Stimulated activated CD8-positive, alpha-beta memory T cell treated with anti-CD3 and anti-CD28 coated beads, Interleukin-7, amount 100 ng/mL, for 24 hours (primary cell): ENCODE measurements at places on chromosomes 1 and 21.
A peak's percentile ranks its signal among the peaks of the same experiment; 100 is the strongest.

GRCh38 chr1:7932524-7933138 is 8.0 kb downstream of the TNFRSF9 start:
- DNase-seq, result no peak

DNA sequence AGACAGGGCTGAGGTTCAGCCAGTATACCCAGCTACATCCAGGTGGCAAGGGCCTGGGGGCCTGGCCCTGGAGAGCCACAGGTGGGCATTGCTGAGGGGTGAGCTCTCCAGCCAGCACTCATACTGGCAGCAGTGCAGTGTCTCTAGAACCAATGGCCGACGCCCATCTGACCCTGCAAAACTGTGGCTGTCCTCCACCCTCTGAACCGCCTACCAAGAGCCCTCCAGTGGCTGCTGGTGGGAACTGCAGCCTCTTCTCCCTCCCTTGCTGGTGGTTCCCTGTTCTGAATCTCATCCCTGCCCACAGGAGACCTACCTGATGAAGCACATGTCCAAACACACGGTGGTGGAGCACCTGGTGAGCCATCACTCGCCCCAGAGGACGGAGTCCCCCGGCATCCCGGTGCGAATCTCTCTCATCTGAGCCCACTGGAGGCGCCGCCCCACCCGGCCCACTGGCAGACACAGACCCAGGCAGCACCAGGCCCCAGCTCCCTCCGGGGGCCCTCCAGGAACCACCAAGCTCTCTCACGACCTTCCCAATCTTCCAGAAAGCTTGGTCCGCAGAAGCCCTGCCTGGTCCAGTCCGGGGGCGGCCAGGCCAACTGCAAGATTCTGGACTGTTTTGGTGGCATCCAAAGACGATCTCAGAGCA is 22.1 kb downstream of the A3GALT2 start:
- DNase-seq, result peak; percentile 33

DNA sequence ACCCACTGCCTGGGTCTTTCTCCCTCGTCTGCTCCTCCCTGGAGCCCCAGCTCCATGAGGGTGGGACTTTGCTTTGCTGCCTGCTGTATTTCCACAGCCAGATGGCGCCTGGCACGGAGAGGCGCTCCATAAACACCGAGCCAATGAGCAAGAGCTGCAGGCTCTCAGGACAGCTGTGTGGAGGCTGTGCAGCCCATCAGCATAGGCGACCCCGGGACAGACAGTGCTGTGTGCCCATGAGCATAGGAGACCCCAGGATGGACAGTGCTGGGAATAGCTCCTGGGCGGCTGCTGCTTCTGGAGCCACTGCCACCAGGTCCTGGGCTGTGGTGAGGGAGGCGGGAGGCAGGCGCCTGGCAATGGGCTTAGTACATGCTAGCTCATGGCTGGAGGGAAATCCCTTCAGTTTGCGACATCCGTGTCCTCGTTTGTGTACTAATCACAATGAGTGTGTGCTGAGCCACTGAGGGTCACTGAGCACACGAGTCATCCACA is 29.2 kb downstream of the CEP104 start:
- no peak for DNase-seq

DNA sequence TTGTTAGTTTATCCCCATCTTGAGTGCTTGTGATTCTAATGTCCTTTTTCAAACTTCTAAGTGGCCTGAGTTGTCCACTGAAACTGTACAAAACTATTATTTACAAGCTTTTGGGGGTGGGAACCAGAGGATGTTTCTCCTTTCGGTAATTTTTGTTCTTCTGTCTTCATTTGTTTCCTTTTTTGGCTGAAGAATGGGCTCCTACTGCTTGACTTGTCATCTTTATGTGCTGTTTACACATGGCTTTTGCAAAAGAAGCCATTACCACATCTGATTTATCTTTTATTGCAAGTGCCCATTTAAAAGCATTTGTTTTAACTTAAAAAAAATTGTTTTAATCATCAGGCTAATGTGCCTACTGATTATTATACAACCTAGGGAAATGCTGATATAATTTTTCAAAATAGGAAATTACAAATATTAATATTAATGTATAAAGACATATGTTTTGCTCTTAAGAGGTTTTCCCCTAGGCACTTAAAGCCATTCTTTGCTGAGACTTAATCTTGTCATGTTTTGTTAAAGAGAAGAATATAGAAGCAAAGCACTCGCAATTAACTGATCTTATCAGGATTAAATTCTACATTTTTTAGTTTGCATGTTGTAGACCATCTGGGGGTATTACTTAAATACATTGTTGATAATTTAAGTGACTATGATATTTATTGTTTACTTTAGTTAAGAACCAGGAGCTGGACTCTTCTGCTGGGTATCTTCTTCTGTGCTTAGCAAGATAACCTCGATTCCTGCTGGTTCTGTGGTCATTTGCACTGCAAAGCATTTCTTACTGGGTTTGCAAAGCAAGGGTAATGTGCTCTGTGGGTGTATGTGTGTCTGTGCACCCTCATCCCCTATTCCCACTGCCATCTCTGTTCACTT is 40.1 kb downstream of the TMEM200B start:
- no peak for DNase-seq

DNA sequence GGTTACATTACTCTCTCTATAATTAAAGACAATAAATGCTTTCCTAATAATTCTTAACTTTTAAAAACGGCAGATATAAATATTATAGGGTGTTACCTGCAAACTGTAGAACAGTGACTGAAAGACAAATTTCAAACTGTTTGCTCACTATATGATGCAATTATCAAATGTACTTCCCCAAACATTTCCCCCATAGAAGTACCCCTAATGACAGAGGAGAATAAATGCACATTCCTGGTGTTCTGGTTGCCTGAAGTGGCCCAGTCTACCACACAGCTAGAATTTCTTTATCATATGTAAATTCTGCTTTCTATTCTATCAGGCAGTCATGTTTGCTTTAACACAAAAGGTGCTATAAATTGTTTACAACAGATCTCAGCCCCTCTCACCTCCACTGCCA is 70.4 kb downstream of the VAV3 start:
- no peak for DNase-seq

DNA sequence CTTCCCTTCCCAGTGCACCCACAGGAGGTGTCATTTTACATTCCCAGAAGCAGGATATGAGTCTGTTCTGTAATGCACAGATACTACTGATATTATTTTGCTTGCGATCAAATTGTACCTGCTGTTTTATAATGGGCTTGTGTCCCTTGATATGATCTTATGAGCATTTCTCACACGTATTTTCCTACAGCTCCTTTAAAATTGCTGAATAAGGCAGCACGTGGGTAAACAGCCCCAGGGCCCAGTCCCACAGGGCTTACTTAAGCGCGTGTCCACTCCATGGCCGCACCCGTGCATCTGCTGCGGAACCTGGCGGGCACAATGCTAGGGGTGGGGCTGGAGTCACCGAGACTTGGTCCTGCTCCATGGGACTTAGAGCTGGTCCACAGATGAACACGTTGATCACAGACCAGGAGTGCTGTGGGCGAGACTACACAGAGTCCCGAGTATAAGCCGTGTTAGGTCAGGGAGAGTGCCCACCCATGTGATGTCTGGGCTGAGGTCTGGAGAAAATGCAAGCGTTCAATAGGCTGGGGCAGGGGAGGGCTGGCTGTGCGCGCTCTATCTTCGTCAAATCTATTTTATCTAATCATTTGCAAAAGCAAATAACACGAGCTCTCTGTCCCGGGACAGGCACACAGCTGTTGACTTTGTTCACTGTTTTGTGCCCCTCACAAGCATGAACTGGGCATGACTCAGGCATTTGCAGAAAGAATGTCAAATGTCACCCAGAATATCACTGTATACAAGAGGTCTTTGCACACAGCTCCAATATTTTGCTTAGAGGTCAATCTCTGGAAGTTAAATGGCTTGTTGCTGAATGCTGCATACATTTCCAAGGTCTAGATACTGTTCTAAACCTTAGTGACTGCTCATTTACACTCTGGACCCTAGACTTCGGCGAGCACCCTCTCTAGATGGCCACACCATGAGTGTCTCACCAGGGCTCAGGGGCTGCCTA is 119.3 kb downstream of the CRYAA start:
- no peak for DNase-seq

DNA sequence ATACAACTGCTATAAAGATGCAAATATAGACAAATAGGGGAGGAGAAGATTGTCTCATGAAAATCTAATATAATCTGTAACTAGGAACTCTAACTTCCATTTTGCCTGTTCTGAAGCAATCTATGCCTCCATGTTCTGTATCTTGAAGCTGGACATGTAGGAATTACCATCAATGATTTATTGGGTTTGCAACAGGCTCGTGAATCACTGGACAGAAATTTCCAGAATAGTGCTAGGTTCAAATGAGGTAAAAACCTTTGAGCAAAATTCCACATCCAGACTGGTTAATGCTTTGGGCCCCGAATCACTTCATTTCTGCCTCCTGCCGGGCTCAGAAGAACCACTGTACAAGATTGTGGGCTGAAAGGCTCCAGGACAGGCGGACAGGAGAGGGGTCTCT is 110.7 kb upstream of the CTTNBP2NL start:
- DNase-seq, result no peak

DNA sequence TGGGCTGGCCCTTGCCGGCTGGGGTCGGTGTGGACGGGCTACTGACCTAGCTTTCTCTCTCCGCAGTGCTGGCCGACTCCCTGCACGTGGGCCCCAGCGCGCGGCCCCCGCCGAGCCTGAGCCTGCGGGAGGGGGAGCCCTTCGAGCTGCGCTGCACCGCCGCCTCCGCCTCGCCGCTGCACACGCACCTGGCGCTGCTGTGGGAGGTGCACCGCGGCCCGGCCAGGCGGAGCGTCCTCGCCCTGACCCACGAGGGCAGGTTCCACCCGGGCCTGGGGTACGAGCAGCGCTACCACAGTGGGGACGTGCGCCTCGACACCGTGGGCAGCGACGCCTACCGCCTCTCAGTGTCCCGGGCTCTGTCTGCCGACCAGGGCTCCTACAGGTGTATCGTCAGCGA is 34.9 kb downstream of the PTGFRN start:
- no peak for DNase-seq

- no peak for DNase-seq
Observed at GRCh38 chr1:192669174-192669573, 33.2 kb downstream of the RGS13 start.

DNA sequence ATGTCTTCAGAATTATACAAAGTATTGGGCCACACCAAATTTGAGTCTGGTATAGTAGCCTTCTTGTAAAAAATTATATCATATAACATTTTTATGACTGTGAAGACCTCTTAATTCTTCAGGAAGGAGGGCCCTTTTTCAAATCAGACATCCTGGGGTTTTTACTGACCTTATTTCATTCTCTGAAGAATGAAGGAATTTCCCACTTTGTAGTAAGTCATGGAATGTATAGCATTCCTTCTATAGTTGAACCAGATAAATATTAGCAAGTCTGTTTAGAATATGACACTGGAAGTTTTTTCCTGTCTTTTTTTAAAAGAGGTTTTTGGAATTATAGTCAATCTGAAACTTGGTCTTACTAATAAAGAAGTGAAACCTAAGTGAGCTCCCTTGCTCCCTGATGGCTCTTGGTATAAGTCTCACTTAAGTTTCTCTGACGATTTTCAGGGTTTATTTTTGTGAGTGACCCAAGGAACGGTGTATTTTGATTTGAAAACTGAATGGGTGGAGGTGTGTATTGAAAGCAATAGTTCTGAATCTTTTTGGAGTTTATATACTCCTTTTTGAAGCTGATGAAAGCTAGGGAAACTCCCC is 23.7 kb downstream of the SNX27 start:
- no peak for DNase-seq

- no peak for DNase-seq
Observed at GRCh38 chr1:165060285-165060793, 296.2 kb downstream of the LMX1A start.

DNA sequence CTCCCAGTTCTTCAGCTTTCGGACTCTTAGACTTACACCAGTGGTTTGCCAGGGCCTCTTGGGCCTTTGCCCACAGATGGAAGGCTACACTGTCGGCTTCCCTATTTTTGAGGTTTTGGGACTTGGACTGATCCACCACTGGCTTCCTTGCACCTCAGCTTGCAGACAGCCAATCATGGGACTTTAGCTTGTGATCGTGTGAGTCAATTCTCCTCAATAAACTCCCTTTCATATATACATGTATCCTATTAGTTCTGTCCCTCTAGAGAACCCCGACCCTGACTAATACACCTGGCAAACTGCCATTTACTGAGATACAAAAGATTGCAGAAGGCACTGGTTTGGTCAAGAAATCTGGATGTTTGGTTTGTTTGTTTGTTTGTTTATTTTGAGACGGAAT is 6.4 kb upstream of the RAB4A start:
- DNase-seq, result no peak

DNA sequence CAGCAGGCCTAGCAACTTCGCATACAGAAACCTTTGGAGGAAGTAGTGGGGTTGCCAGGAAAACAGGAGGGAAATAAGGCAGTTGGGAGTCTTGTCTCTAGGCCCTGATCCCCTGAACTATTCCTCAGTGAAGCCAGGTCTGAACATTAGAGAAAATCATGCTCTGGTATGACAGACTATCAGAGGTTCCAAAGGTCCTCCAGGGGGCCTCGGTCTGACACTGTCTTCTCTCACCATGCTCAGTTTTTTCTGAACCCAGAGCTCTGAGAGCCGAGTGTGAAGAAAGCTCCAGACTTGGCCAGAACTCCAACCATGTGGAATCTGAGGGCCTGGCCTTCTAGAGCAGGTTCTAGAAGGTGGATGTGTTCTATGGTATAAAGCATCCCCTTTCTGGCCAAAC is 4.0 kb downstream of the TOMM40L start:
- no peak for DNase-seq

DNA sequence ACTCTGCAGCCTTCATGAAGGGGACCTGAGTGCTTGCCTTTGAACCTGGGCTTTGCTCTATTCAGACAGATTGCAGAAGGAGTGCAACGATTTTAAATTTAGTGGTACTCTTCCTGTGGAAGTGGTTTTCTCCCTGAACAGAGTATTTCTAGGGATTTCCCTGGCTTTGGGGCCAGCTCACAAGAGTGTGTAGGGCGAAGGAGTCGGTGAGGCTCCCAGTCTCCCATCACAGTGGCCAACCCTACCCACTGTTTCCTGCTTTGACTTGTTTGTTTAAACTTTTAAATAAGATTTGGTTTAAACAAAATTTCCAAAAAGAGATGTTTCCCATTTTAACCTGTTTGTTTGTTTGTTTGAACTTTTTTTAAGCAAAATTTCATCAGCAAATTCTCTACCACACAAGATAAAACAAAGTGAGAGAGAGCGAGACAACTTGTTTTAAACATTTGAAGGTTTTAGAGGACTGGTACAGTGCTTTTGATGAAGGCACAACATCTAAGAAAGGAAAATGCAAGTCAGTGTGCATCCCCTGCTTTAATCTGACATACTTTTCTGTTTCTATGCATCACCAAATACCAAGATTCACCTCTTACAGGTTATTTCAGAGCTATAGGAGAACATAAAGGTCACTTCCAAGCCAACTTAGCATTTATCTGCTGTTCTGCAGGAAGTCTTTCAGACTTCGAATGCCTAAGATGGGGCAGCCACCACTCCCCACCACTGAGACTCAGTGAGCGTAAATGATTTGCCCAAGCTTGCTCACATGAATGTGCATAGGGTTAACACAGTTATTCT is 6.6 kb downstream of the SELP start:
- DNase-seq, result no peak
